Anterior cingulate cortex (tissue), 58 donors: ENCODE measurements at places on chromosomes 2 and 18.

- no peak for DNase-seq
Observed at GRCh38 chr18:35982409-35983114, 10.1 kb downstream of the RMP24 start.

DNA sequence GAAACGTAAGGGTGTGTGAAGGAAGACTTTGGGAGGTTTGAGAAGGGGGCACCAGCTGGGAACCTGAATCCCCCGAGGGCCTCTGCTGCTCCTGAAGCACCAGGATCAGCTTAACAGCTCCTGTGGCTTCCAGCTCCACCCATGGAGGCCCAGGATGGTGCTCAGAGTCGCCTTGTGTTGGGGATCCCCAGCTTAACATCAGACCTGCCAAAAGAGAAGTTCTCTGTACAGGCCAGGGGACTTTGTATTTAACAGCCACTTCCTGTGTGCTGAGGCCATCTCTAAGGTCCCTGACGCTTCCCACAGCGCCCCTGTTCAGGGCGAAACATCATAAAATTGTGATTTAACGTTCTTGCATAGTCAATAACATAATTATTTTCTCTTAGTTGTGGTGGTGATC is 77.5 kb downstream of the NCK2 start:
- DNase-seq = no peak

DNA sequence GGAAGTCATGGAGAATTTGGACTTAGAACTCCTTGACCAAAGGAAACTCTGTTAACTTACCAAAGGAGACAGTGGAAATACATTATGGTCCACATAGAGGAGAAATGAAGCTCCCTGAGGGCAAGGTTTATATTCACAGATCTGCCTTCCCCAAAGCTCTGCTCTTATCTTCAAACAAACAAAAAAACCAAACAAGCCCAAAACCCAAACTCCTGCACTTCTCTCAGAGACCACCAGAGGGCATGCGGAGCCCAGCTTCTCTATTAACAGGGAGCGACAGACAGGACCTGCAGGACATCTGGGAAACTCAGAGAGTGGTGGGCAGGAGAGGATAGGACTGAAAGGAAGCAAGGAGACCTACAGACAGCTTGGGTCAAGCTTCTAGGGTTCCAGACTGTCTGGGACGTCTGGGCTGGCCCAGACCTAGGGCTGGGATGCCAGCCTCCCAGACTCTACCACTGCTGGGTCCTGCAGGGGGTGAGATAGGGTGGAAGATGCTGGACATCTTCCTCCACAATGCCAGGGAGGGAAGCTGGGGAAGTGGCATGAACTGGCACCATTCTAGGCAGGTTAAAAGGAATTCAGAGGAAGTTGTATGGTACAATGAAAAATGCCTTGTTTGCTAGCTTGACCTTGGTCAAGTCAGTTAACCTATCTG is 4.0 kb upstream of the WNT10A start:
- DNase-seq = peak; percentile 79

- no peak for DNase-seq
Observed at GRCh38 chr18:7562491-7562890, 4.6 kb upstream of the PTPRM start.
